ENCODE measurements at places on chromosomes 13 and 19.

- DNase-seq = no peak
Observed at GRCh38 chr19:49681830-49682229, 4.8 kb downstream of the PRMT1 start.

- DNase-seq = no peak
Observed at GRCh38 chr13:113454936-113455335, 1.6 kb upstream of the ADPRHL1 start.

DNA sequence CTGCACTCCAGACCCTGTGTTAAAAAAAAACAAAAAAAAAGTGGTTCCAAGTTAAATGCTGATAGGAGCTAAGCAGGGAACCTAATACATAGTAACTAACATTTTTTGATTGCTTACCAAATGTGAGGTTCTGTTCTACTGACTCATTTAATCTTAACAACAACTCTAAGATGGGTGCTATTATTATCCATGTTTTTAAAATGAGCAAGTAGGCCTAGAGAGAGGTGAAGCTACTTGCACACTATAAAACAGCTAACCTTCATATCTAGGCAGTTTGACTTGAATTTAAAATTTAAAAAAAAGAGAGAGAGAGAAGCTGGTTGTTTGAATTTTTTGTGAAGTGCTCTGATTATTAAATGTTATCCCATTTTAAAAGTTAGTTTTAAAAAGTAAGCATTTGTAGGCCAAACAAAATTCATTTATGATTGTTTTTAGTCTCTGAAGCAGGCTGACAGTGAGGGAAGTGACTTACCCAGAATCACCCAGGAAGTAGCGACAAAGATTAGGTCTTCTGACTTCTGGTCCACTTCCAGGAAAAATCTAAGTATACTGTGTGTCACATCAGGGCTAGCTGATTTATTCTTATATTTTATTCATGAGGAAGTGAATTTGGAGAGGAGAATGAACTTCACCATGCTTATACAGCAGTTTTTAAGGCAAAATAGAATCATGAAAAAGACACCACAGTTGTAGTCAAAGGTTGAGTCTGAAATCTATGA is 2.4 kb downstream of the SIGLECL1 start:
- no peak for DNase-seq

- no peak for DNase-seq
Observed at GRCh38 chr13:86881390-86881789, 789.8 kb upstream of the SLITRK5 start.

- no peak for DNase-seq
Observed at GRCh38 chr13:75803164-75803611, 167.1 kb downstream of the LMO7 start.

- peak; percentile 80 for DNase-seq
Observed at GRCh38 chr19:45508861-45509691, 1.8 kb downstream of the VASP start.

- DNase-seq = no peak
Observed at GRCh38 chr13:37229931-37230330, 124.5 kb upstream of the CSNK1A1L start.

- no peak for DNase-seq
Observed at GRCh38 chr13:77545626-77546412, 10.3 kb downstream of the SCEL start.

DNA sequence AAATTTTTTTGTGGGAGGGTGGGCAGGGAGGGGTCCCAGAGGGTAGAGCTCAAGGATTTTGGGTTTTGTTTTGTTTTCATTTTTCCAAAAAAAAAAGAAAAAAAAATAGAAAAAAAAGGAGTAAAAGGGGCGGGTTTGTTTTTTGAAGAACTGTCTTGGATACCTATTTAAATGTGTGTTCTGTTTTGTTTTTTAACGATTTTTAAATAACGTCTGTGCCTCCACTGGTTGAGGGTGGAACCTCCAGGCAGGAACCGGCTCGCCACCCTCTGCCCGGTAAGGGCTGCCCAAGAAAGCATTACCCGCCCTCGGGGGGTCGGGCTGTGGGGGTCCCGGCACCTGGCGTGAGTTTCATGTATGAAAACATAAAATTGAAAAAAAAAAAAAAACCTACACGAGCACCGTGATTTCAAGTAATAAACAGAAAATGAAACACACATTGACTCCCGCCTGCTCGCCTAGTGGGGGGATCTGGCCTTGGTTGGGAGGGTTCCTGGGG is 10.4 kb downstream of the MIDN start:
- no peak for DNase-seq

DNA sequence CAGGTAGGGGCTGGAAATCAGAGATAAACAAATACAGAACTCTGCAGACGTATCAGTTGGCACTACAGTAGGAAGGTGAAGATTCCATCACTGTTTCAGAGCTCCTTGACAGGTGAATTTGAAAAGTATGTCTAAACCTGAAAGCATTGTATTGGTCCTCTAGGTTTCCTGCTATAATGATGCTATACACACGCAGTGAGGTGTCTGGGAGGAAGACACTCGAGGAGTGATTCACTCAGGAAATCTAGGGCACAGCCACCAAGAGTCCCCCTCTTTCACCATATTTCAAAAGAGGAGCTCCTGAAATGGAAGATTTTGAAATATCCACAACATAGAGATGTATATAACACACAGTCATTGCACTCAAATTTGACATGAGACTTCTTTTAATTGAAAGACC is 331.0 kb upstream of the DACH1 start:
- DNase-seq = no peak

DNA sequence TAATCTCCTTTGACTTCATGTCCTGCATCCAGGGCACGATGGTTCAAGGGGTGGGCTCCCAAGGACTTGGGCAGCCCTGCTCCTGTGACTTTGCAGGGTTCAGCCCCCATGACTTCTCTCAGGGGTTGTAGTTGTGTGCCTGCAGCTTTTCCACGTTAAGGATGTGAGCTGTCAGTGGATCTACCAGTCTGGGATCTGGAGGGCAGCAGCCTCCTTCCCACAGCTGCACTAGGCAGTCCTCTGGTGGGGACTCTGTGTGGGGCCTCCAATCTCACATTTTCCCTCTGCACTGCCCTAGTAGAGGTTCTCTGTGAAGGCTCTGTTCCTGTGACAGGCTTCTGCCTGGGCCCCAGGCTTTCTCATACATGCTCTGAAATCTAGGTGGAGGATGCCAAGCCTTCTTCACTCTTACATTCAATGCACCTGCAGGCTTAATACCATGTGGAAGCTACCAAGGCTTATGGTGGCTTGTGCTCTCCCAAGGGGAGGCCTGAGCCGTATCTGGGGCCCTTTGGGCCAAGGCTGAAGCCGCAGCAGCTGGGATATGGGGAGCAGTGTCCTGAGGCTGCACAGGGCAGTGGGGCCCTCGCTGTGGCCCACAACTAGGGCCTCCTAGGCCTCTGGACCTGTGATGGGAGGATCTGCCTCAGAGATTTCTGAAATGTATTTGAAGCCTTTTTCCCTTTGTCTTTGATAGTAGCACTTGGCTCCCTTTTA is 39.3 kb upstream of the ERICH6B start:
- DNase-seq = no peak

DNA sequence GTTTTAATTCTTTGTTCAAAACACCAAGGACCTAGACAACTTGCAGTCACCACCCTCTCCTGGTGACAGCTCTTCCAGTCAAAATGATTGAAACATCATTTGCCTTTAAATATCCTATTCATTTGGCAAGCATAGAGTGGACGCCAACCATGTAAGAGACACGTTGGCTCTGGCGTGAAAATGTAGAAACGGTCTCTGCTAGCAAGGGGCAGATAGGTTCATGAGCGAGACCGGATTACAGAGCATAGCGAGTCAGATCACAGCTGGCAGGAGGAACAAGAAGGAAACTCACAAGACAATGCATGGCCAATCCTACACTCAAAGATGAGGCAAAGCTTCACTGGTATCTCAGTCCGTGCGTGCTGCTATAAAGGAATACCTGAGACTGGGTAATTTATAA is 759.5 kb downstream of the UQCRFS1 start:
- no peak for DNase-seq

DNA sequence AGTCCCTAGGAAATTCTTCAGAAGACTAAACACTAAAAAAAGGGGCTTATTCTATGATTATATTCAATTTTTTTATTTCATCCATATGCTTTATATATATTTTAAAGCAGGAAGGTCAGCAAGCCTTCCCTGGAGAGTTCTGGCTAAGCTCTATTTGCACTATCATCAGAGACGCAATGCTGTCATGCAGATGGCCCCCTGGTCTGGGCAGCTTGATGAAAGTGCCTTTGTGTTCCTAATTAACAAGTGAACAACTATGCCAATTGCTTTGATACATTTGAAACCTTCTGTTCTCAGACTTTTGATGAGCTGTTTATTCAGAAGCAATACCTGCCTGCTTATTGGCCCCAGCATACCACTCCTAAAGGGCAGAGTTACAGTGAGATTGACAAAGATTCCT is 1344.6 kb downstream of the OLFM4 start:
- no peak for DNase-seq

GRCh38 chr19:372306-372890 is 27.8 kb upstream of the MIER2 start:
- DNase-seq = peak; percentile 90

DNA sequence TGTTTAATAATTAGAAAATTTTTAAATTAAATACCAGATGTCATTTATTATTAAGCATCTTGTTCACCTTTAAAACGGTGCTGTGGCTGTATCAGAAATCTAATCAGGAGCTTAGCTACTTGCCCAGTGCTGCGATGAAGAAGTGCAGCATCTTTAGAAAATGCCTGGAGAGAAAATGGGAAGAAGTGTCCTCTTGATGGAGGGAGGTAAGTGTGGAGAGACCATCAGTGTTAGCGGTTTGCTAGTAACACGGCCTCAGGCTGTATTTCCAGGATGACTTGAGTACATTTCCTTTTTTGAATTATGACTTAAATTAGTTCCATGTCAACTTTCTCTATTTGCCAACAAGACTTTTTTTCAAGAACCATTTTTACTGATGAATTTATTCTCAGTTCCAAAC is 74.1 kb downstream of the SHISA2 start:
- no peak for DNase-seq

DNA sequence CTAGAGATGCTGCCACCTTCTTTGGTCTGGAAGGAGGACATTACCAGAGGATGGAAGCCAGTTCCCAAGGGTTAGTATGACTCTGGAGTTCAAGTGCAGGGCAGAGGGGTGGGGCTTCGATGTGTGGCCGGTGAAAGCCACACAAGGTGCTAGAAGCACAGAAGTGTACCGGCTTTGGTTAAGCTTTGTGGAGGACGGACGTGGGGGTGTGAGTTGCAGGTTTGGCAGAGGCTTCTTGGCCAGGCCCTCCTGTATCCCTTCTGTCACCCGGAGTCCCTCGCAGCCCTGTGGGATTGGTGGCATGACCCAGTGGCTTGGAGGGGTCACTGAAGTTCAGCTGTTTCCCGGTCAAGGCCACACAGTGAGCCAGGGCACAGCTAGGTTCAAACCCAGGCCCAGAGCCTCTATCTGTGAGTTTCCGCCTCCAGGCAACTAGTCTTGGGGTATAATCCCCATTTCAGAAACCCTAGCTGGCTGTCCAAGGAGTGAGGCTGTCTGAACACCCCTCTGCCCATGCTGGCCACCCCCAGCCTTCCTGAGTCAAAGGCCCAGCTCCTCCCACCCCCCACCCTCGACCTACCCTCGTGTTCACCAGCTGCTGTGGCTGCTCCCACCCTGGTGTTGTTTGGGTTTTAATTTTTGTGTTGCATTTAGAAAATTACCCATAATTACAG is 4.6 kb upstream of the SSBP4 start:
- DNase-seq = peak; percentile 70

DNA sequence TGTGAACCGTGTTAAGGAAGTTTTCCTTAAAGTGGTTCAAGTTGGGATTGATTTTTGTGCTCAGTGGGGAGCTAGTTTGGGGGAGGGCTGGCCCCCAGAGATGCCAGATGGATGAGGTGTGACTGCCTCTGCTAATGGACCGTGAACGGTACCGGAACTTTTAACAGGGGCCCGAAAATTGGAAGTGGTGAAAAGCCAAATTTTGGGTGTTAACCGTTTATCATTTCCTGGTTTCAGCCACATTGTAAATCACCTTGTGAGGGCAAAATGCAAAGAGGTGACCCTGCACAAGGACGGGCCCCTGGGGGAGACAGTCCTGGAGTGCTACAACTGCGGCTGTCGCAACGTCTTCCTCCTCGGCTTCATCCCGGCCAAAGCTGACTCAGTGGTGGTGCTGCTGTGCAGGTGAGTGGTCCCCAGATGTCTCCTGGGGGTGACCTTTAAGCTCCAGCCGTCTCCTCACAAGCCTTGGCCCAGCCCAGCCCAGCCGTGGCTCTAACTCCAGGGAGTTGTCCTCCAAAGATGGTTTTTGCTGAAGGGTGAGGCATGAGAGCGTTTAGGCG is 18.2 kb downstream of the UPF1 start:
- no peak for DNase-seq

DNA sequence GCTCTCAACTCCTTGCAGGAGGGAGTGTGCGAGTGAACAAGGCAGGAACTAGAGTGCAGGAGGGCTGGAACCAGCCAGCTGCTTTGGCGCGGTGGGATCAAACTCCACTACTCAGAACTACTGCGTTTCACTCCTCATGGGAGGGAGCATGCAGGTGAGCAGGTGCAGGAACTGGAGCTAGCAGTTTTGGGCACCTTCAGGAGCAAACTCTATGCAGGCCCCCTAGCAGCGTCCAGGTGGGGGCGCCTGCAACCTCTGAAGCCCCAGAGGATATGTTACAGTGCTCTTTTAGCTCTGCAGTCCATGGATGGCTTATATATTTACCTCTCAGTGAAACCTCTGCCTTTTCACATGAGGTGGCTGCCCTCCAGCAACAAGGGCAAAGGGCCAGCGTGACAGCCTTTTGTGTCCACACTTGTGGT is 1303.4 kb downstream of the PCDH9 start:
- no peak for DNase-seq

- peak; percentile 53 for DNase-seq
Observed at GRCh38 chr13:31160857-31161556, 697 bp downstream of the HSPH1 start.

- DNase-seq = peak; percentile 98
Observed at GRCh38 chr19:41226053-41226873, 7.2 kb downstream of the AXL start.

- DNase-seq = peak; percentile 78
Observed at GRCh38 chr19:18594096-18594823, 5.7 kb downstream of the REX1BD start.

DNA sequence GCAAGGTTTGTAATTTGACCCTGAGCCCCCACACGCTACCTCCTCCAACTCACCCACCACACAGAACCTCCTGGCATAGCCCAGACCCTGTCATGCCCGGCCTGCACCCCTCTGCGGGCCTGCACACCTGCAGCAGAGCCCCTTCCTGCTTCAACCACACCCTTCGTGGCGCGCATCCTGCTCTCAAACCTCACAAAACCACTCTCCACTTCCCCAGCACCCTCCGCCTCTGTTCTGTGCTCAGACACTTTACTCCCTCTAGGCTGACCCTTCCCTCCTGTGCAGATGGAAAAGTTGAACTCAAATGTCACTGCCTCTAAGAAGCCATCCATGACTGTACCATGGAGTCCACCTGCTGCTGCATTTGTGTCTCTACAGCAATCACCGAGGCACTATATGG is 28.5 kb downstream of the FAAP24 start:
- DNase-seq = no peak
